Stimulated activated CD8-positive, alpha-beta memory T cell treated with anti-CD3 and anti-CD28 coated beads, Interleukin-4, amount 100 ng/mL, for 48 hours (primary cell): ENCODE measurements at places on chromosomes 1 and 21.

GRCh38 chr1:178382372-178382771 lies 114.4 kb downstream of the CLEC20A start:
- DNase-seq = no peak

DNA sequence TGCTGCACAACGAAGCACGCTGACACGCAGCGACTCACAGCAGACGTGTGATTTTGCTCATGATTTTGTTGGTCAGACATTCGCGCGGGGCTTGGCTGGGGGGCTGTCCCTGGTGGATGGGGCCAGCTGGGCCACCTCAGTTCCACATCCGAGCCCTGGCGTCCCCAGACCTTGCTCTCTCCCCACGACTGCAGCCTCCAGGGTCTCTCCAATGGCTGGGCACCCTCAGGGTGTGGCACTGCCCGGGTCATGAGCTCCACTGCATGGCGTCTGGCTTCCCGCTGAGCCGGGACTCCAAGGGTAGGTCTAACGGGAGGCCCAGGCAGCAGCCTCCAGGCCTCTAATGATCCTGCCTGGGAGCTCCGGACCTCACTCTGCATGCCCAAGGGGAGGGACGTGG lies 173.0 kb upstream of the AJAP1 start:
- no peak for DNase-seq

DNA sequence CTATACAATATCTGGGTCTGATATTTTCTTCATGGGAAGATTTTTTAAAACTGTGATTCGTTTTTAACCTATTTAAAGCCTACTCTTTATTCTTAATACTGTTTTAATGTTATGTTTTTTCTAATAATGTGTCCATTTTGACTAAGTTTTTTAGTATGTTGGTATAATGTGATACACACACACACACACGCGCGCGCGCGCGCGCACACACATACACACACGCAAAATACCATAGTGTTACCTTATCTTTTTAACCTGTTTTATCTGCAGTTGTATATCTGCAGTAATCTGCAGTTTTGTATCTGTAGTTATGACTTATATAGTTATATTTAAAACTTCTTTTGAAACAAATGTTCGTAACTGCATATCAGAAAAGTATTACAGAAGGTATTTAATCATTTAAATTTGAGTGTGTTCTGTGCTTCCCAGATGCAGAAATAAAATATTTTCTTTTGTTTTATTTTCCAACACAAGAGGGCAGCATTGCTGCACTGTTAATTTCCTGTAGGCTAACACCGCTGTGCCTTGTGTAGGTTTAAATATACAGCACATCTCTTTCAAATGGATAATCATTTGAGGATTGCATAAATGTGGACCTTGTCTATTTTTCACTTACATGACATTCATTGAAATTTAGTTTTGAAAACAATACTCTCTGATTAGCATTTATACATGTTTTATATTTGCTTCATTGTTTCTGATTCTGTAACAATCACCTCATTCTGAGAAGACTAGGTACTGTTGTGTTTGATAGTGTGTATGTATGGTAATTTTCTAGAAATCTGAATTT lies 166.1 kb downstream of the PDE4B start:
- no peak for DNase-seq

DNA sequence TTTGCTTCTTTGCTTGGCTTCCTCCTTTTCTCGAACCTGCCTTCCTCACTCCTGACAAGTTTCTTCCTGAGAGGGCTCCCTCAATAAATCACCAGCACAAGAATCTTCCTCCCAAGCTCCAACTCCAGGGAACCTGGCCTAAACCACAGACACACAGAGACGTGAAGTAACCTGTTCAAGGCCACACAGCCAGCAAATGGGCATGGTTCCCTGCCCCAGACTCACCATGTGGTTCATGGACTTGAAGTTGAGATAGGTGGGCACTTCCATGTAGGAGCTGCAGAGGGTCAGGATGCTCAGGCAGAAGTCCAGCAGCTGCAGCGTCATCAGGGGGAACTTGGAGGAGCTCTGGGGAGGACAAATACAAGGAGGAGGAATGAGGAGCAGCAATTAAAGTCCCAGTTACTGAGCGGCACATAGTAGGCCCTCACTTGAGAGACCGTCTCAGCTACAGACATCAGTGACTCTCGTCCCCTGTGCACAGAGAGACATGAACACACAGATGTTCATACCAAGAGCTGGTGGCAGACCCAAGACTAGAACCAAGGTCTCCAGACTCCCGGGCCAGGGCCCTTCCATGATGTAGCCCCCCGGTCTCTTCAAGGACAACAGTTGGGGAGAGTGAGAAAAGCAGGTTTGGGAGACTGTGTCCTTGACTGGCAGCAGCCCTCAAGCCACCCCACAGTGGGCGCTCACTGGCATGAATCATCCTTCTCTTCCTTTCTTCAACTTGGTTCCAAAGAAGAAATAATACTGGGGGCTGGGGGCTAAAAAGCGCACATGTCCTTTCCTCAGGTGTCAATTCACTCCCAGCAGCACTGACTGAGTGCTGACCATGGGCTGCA lies 15.6 kb upstream of the MATN1 start:
- no peak for DNase-seq

DNA sequence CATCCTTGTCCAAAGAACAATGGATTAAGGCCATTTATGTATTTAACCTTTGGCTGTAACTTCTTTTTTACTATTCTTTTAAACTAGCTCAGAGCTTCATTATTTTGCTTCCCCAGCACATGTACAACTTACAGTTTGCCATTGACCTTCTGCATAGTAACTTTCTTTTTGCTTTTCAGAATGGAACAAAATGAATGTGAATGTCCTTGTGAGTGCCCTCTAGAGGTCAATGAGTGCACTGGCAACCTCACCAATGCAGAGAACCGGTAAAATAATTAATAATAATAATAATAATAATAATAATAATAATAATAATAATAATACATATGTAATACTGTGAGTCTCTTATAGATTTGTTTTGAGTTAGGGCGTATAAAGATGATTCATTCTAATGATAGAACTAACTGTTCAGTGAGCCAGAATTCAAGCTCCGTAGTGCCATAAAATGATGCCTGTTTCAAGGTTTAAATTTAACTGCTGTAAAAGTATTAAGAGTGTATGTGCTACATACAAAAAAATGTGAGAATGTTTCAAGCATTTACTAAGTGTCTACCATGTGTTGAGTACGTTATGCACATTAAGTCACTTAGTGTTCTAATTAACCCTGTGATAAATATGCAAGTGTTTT lies 69.0 kb upstream of the RAVER2 start:
- no peak for DNase-seq

- no peak for DNase-seq
Measured at GRCh38 chr1:236670060-236670459, 16.2 kb upstream of the ACTN2 start.

DNA sequence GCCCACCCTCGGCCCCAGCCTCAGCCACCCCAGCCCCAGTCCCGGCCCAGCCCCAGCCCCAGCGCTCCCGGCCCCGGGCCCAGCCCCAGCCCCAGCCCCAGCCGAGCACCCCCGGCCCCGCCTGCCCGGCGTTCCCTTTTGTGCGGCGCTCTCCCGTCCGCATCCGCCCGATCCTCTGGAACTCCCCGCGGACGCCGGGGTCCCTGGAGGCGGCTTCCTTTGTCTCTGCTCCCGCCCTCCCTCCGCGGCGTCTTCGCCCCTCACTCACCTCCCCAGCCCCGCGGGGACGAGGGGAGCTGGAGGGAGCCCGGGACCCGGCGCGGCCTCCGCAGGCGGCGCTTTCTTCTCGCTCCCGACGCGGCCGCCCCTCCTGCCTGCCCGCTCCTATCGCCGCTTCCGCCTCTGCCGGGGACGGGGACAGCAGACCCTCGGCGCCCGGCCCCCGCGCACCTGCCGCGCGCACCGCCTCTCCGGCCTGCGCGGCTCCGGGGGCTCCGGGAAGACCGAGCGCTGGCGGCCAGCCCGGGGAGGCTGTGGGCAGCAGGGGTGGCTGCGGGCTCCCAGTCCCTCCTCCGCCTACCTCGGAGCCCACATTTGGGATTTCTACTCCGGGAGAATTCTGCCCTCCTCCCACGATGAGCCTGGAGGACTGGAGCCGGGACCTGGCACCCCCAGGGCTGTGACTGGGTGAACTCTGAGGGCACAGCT lies 14.0 kb downstream of the AGRN start:
- no peak for DNase-seq

DNA sequence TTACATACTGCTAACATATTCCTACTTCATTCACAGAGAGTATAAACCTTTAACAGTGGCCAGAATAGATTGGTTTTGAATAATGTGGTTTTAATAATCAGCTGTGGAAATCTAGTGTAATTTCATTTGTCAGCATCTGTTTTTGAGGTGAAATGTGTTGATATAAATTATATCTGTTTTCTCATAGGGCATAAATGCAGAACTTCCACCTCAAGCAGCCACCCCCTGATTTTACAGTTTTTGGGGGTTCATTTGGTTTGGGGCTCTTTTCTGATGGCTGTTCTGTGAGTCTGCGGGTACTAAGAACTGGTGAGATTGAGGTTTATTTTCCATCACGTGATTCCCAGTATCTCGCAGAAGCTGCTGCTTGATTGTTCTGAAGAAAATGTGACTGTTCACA lies 23.2 kb downstream of the EDARADD start:
- DNase-seq = no peak

GRCh38 chr1:105087506-105087905 lies 1337.8 kb downstream of the AMY1C start:
- DNase-seq = no peak

GRCh38 chr1:245397771-245398170 lies 243.0 kb downstream of the KIF26B start:
- no peak for DNase-seq

DNA sequence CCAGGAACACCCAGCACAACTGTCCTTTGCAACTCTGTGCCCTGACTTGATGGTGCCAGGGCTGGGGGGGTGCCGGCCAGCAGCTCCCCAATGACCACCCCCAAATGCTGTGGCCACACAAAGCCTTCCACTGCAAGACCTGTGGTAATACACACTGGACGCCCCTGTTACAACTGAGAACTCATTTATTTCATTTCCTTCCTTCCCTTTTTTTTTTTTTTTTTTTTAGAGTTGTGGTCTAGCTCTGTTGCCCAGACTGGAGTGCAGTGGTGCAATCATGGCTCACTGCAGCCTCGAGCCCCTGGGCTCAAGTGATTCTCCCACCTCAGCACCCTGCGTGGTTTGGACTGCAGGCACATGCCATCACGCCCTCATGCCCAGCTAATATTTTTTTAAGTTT lies 25.2 kb downstream of the TP73 start:
- no peak for DNase-seq
